ENCODE measurements at places on chromosomes 6 and 20.

DNA sequence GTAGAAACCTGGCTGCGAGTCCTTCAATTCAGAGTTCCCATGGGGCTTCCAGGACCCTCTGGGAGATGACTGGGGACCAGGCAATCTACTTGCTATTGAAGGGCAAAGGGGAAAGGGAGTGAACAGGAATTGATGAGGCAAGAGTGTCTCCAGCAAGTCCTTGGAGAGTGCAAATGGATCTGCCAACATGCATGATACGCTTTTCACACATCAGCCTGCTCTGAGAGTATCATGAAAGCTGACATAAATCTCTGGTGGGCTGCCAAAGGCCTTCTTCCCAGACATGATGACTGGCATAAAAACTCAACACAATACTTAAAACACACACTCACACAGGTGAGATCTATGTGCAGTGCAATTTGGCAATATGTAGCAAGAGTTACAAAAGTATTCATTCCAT is 759.1 kb downstream of the PTPRT start:
- no peak for DNase-seq

DNA sequence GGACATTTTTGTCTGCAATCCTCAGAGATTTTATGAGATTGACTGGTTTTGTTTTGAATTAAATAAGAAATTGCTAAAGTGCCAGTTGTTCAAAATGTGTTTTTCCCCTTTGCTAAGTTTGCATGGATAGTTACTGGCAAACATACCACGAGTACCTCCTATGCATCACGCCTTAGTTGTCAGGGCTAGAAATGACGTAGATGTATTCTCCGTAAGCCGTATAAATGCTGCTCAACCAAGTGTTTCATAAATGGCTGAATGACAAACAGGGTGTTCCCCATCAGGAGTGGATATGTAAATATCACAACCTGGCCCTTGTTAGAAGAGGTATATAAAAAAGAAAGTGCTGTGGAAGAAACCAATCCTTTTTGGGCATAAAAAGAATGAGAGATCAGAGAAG is 341.1 kb upstream of the ZFP64 start:
- no peak for DNase-seq

GRCh38 chr6:150761771-150762170 is 103.7 kb upstream of the MTHFD1L start:
- DNase-seq: no peak

DNA sequence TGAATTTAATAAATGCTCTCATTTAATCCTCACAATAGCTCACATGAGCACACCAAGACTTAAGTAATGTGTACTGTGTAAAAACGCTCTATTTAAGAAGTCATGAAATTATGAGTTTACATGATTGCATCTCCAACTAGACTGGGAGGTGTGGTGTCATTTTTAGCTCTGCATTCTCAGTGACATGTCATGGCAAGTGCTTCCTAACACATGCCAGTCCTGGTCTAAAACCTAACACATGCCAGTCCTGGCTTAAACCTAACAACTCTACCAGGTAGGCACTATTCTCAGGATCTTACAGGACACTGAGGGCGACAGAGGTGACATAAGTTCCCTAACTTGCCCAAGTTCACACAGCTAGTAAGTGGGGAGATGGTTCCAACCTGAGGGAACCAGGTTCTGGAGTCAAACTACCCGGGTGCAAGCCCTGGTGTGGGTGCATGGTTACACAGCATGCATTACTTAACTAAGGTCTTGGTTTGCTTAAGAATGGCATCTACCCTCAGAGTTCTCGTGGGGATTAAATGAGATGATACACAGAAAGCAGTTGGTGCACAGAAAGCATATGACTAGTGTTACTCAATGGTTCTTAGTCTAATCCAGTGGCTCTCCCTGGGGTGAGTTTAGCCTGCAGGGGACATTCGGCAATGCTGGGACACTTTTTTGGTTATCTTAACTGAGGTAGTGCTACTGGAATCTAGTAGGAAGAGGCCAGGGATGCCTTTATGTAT is 14.7 kb downstream of the CLDN20 start:
- DNase-seq: no peak

- no peak for DNase-seq
Measured at GRCh38 chr6:121764493-121764892, 329.0 kb downstream of the GJA1 start.

DNA sequence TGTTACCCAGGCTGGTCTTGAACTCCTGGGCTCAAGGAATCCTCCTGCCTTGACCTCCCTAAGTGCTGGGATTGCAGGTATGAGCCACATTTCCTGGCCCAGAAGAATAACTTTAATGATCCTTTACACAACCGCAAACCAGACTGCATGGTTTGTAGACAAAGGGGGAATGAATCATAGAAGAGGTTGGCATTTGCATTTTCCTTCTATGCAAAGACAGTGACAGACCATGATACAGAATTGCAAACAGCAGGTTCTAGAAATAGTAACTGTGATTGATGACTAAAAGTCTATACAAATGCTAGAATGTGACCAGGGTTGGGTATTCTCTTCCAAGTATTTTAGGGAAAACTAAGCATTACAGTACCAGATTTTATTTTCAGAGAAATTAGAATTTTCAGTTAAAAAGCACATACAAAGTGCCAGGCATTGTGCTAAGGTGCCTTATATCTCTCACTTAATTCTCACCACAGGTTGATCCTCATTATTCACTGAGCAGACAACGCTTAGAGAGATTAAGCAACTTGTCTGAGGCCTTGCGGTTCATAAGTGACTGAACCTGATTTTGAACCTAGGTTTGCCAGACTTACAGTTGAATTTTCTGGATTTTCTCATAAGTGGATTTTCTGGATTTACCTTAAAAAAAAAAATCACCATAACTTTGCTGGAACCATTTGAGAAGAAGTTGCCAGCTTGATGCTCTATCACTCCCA is 146.6 kb downstream of the ZFAND3 start:
- DNase-seq: peak; percentile 12

- DNase-seq: no peak
Measured at GRCh38 chr6:128259730-128260685, 260.4 kb downstream of the PTPRK start.

- DNase-seq: no peak
Measured at GRCh38 chr20:25032478-25033264, 25.3 kb downstream of the ACSS1 start.

Data from A549 (cell line).